Activated CD4-positive, alpha-beta T cell treated with anti-CD3 and anti-CD28 coated beads, Interleukin-2, amount 10 ng/mL, durations not matched to agents 7 days and 5 days (primary cell): ENCODE measurements at places on chromosomes 1 and 21. TPM values are rescaled to one million over a fixed set of nuclear protein-coding genes. Genes with fewer than 3 reads are reported as not detected.

The HSD3B1 gene
- not detected for total RNA-seq

- H3K4me1 ChIP-seq, result no peaks in the 10 kb centered on the region
- no peak for DNase-seq
- H3K36me3 ChIP-seq, result no peaks in the 10 kb centered on the region
- no peak overlapping the region for H3K27ac ChIP-seq
- H3K4me3 ChIP-seq, result no peak overlapping the region
- peaks cover 4% of the 10 kb centered on the region for H3K27me3 ChIP-seq
Observed at GRCh38 chr21:18251065-18251464, 6.4 kb downstream of the CHODL start.

GRCh38 chr1:29632806-29633615 lies 396.7 kb downstream of the PTPRU start:
- no peaks in the 10 kb centered on the region for H3K4me1 ChIP-seq
- no peak overlapping the region for H3K4me3 ChIP-seq
- H3K27ac ChIP-seq, result no peak overlapping the region
- DNase-seq, result no peak

The BRDT gene
- not detected for total RNA-seq

The TFF2 gene
- not detected for total RNA-seq

GRCh38 chr1:208318150-208318734 lies 74.1 kb upstream of the PLXNA2 start:
- H3K36me3 ChIP-seq, result no peaks in the 10 kb centered on the region
- no peaks in the 10 kb centered on the region for H3K4me1 ChIP-seq
- no peak overlapping the region for H3K4me3 ChIP-seq
- peaks cover 11% of the 10 kb centered on the region for H3K27me3 ChIP-seq

- H3K4me3 ChIP-seq, result no peak overlapping the region
- H3K27ac ChIP-seq, result no peak overlapping the region
- no peaks in the 10 kb centered on the region for H3K36me3 ChIP-seq
- H3K27me3 ChIP-seq, result no peaks in the 10 kb centered on the region
- H3K4me1 ChIP-seq, result no peaks in the 10 kb centered on the region
Observed at GRCh38 chr1:224689374-224689773, 73.3 kb downstream of the CNIH3 start.

GRCh38 chr1:211910113-211910884 lies 79.7 kb upstream of the LPGAT1 start:
- peaks cover 2% of the 10 kb centered on the region for H3K36me3 ChIP-seq
- H3K27ac ChIP-seq, result no peak overlapping the region
- H3K4me3 ChIP-seq, result no peak overlapping the region
- no peak for DNase-seq

DNA sequence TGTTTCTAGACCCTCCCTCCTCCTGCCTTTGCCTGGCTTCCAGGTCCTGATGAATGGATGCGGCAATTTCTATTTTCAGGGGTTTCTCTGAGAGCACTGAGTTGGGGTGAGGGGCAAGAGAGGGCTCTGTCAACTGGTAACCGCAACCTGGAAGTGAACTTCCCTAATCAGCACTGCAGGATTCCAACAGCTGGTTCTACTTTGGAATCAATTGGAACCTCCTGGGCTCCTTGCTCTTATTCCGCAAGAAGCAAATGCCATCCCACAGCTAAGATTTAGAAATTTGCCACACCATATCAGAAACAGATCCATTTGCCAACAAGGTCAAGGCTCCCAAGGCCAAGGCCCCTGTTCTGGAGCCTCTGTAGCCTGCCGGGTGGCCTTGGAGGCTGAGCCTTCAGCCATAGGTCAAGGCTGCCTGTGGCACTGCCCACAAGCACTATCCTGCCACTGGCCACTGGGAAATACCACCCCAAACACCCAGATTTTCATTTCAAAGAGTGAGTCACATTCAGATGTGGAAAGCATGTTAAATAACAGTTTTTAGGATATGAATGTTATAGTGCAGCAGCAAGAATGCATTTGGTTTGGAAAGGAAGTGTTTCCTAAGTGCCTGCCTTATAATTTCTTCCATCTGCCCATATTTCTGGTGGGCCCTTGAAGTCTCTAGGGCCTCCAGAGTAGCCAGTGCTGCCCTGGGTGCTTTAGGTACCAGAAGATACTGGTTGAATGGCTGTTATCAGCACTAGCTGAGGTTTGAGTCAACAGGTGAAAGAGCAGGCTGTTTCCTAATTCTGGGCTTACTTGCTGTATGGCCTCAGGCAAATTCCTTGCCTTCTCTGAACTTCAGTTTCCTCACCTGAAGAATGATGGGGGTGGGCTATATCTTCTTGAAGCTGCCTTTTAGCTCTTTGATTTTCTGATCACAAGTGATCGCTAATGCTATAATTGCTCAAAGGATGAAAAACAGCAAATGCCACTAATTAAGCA lies 56.3 kb upstream of the JUN start:
- no peak overlapping the region for H3K27ac ChIP-seq
- DNase-seq, result no peak
- H3K4me1 ChIP-seq, result peaks cover 7% of the 10 kb centered on the region
- H3K4me3 ChIP-seq, result no peak overlapping the region

The IGSF8 gene
- 36.4 TPM for total RNA-seq

The IL6R gene
- 9.1 TPM for total RNA-seq
